Activated CD8-positive, alpha-beta memory T cell treated with anti-CD3 and anti-CD28 coated beads for 1 hour (primary cell): ENCODE measurements at places on chromosomes 3 and 15.

- no peak for DNase-seq
Observed at GRCh38 chr3:63523100-63523499, 129.4 kb upstream of the SNTN start.

DNA sequence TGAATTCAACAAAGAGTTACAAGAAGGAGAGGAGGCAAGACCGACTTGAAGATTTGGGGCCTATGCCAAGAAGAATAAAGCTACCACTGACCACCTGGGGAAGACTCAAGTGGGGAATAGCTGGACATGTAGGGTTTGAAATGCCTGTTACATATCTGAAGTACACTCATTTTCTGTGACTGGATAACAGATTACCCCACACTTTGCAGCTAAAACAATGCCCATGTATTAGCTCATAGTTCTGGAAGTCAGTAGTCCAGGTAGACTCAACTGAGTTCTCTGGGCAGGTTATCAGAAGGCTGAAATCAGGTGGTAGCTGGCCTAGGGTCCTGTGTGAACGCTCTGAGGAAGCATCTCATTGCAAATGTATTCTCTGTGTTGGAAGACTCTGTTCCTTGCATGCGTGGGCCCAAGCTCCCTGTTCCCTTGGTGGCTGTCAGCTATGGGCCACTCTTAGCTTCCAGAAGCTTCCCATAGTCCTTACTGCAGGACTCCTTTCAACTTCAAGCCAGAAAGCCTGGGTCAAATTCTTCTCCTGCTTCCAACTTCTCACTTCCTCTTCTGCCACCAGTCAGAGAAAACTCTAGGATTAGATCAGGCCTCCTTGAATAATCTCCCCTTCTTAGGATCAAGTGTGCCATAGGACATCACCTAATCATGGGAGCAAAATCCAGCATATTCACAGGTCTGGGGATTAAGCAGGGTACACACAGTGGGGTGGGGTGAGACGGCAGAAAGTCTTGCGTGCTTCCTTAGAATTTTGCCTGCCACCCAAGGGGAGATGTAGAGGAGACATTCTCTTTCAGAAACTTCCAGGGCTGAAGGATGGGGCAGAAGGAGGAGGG, 187.8 kb downstream of the SHQ1 start:
- no peak for DNase-seq

GRCh38 chr3:71421820-71422566, 161.5 kb downstream of the FOXP1 start:
- DNase-seq: no peak

GRCh38 chr3:136516656-136517055, 235.5 kb downstream of the STAG1 start:
- DNase-seq: no peak

DNA sequence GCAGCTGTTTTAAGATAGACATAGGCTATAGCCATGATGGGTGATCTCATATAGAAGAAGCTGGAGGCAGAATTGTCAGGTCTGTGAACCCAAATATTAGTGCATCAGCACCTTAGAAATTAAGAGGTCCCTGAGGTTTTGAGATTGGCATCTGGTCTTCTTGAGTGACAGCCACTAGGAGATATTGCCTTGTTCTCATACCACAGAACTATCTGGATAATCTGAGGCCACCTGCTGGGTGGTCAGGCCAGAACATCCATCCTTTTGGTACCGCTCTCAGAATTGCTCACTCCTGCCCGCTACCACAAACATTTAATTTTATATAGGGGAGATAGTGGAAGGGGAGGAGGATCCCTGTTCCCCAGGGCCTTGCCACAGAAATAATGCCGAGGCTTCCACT, 210.6 kb upstream of the ZPLD1 start:
- DNase-seq: no peak

DNA sequence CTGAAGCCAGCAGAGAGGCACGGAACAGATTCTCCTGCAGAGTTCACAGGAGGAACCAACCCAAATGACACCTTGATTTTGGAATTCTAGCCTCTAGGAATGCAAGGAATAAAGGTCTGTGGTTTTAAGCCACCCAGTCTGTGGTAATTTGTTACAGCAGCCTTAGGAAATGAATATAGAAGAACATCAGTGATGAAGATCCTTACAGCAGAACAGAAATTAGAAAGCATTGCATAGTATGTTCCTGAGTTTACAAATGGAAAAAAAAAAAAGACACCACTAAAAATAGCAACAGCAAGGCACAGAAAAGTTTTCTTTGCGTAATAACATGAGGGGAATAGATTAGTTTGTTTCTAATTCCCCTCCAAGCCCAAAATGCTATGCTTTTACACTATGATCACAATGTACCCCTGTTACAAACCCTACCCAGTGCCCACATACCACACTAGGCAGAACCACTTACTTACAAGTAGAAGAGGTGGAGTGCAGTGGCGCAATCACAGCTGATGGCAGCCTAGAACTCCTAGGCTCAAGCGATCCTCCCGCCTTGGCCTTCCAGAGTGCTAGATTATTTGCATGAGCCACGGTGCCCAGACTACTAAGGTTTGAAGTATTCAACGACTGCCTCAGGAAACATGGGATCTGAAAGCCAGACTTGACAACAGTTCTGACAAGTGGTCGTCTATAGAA, 84.3 kb downstream of the SHQ1 start:
- no peak for DNase-seq

- DNase-seq: peak; percentile 22
Observed at GRCh38 chr15:69058830-69059556, 44.5 kb downstream of the NOX5 start.

DNA sequence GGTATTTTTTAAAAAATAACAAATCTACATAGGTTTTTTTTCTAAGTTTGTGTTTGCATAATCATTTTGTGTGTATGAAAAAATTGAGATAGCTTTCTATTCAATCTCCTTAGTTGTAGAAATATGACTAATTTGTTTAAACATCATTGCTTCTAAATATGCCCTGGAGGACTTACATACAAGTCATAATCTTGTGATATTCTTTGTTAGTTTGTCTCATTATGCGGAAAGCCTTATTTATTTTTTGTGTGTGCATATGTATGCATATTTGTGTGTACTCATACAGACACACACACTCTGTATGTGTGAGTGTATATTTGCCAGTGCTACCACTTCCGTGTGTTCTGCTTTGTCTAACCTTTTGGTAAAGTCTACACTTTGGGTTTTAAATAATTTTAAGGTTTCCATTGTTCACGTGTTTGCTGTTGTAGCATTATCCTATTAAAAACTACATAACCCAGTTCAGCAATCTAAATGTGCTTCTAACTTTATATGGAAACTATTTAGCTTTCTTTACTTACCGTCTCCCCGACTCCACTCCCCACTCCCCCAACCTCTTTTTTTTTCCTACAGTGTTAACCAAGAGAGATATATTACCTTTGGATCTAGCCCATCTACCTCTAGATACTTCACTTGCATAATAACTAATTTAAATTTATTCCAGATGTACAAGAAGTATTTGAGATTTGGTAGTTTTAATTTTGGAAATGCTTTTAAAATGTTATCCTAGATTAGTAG, 111.7 kb downstream of the FNDC3B start:
- DNase-seq: no peak
